Amniotic stem cell (primary cell): ENCODE measurements at places on chromosomes 3 and 15.

DNA sequence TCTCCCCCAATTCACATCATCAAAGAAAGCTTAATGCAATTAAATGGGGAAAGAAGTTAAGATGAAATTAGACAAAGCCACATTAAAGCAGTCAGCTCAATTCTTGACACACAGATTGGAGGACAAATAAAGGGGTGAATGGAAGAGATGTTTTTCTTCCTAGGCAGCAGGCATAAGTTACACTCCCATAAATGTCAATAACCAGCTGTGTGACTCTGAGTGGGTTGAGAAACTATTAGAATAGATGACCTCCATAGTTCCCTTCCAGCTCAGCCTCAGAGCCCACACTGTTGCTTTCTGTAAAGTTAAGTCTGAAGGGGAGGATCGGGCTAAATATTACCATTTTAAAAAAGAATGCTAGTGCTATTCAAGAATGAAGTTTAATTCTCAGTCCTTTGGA, 71.0 kb downstream of the THBS1 start:
- no peak for DNase-seq

GRCh38 chr3:150828261-150828660, 65.3 kb upstream of the SIAH2 start:
- DNase-seq: no peak

DNA sequence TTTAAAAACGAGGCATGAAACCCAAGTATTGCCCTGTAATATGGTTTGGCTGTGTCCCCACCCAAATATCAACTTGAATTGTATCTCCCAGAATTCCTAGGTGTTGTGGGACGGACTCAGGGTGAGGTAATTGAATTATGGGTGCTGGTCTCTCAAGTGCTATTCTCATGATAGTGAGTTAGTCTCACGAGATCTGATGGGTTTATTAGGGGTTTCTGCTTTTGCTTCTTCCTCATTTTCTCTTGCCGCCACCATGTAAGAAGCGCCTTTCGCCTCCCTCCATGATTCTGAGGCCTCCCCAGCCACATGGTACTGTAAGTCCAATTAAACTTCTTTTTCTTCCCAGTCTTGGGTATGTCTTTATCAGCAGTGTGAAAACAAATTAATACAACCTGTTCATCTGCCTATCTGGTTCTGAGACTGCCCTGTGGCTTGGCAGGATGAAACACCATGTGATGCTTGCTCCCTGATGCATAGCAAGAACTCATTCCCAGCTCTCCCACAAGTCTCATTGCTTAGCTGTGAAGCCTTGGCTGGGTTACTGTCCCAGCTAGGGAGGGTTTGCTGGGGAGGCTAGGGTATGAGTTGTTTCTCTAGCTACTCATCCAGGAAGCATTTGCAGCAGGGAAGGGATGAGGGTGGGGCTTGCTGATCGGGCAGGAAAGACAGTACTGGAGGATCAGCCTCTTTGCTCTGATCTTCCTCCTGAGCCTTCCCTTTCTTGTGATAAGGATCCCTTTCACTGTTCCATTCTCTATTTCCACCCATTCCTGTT, 3.7 kb upstream of the SQOR start:
- DNase-seq: peak; percentile 56

- DNase-seq: no peak
Observed at GRCh38 chr3:60017631-60018030, 967.8 kb upstream of the CFAP20DC start.

GRCh38 chr15:71458089-71458660, 342.9 kb downstream of the THSD4 start:
- no peak for DNase-seq
